ENCODE measurements at places on chromosomes 16 and 17. TPM values are rescaled to one million over a fixed set of nuclear protein-coding genes. Genes with fewer than 3 reads are reported as not detected.
A peak's percentile ranks its signal among the peaks of the same experiment; 100 is the strongest.

NPIPA2 gene
- 1.4 TPM for total RNA-seq

DNA sequence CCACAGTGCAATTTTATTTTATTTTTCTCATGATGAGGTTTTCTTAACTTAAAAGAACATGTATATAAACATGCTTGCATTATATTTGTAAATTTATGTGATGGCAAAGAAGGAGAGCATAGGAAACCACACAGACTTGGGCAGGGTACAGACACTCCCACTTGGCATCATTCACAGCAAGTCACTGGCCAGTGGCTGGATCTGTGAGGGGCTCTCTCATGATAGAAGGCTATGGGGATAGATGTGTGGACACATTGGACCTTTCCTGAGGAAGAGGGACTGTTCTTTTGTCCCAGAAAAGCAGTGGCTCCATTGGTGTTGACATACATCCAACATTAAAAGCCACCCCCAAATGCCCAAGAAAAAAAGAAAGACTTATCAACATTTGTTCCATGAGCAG, 12.3 kb upstream of the EFCAB13 start:
- H3K27ac ChIP-seq = no peak overlapping the region
- H3K27me3 ChIP-seq = no peaks in the 10 kb centered on the region
- H3K4me1 ChIP-seq = no peaks in the 10 kb centered on the region
- no peaks in the 10 kb centered on the region for H3K36me3 ChIP-seq

DNA sequence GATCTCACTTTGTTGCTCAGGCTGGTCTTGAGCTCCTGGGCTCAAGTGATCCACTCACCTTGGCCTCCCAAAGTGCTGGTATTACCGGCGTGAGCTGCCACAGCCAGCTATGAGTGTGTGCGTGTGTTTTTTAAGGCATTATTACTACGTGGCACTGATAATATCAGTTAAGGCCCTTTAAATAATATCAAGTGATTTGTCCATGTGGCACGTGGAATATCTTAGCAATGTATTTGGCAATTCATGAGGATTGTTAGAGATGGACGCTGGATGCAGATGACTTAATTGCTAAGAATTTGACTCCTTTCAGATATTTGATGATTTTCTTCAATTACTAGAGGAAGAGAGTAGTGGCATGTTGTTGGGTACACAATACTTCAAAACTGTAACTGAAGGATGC, 25.5 kb upstream of the PMP22 start:
- H3K27me3 ChIP-seq = no peaks in the 10 kb centered on the region
- no peak overlapping the region for H3K4me3 ChIP-seq
- DNase-seq = no peak
- H3K27ac ChIP-seq = no peak overlapping the region
- no peaks in the 10 kb centered on the region for H3K36me3 ChIP-seq
- H3K4me1 ChIP-seq = no peaks in the 10 kb centered on the region

GRCh38 chr17:77317091-77317750, 176.5 kb downstream of the SEC14L1 start:
- H3K27me3 ChIP-seq = no peaks in the 10 kb centered on the region
- H3K4me1 ChIP-seq = peaks cover 22% of the 10 kb centered on the region
- no peaks in the 10 kb centered on the region for H3K36me3 ChIP-seq

DNA sequence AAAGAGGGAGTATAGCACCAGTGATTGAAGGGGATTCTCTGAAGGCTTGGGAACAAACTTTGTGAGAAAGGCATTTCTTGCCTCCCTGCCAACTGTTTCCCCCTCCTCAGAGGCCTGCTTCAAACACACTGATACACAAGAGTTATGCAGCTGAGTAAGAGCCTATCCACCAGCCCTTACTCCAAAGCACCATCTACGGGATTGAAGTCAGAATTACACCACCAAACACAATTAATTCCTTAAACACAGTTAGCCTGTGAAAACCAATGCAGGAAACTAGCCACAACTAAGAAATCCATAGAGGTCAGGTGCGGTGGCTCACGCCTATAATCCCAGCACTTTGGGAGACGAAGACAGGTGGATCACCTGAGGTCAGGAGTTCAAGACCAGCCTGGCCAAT, 138.3 kb downstream of the SHCBP1 start:
- H3K27ac ChIP-seq = no peak overlapping the region
- no peak for DNase-seq
- no peak overlapping the region for H3K4me3 ChIP-seq
- no peaks in the 10 kb centered on the region for H3K4me1 ChIP-seq
- H3K36me3 ChIP-seq = no peaks in the 10 kb centered on the region

DNA sequence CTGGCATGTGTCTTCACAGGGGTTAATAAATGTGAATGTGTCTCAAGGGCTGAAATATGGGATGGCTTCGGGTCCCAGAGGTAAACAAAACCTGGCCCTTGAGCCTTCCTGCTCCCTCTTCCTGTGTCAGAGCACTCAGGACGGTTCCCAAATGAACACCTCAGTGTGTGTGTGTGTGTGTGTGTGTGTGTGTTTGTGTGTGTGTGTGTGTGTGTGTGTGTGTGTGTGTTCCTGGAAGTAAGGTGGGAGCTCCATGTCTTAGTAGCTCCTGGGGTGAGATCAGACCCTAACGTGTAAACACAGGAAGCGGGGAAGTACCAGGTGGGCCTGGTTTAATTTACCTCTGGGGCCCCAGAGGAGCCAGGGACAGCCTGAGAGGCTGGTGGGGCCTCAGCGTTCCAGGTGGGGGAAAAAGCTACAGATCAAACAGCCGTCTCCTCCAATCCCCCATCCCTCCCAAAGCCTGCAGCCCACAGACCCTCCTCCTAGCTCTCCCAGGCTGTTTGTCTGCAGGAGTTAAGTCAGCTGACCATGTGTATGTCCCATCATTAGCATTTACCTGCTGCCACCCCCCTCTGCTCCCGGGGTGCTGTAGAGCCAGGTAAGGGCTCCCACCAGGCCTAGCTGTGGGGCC, 6.1 kb downstream of the KIF19 start:
- no peaks in the 10 kb centered on the region for H3K4me1 ChIP-seq
- H3K27ac ChIP-seq = no peak overlapping the region
- no peaks in the 10 kb centered on the region for H3K27me3 ChIP-seq
- H3K36me3 ChIP-seq = no peaks in the 10 kb centered on the region
- no peak for DNase-seq
- no peak overlapping the region for H3K4me3 ChIP-seq

DNA sequence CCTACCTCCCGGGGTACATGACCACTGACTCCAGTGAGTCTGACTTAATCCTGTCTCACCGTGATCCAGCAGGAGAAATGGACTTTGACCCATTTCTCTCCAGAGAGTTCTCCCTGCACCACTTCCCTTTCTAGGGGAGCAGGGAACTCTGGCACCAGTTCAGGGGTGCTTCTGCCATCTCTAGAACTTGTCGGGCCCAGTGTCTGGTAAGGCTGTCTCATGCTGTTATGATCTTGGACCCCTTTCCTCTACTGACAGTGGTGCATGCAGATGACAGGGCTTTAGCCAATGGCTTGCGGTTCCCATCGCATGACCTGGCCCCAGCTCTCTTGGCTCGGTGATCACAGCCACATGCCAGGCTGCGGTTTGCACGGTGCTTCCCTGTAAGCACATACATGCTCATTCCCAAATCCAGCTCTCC, 62.0 kb downstream of the SLC39A11 start:
- H3K4me3 ChIP-seq = no peak overlapping the region
- no peaks in the 10 kb centered on the region for H3K4me1 ChIP-seq

GRCh38 chr17:28900986-28901726, 1.7 kb downstream of the DHRS13 start:
- peak overlapping the region; percentile 73 for H3K4me3 ChIP-seq
- no peaks in the 10 kb centered on the region for H3K27me3 ChIP-seq
- peak overlapping the region; percentile 85 for H3K27ac ChIP-seq
- H3K36me3 ChIP-seq = peaks cover 3% of the 10 kb centered on the region
- peaks cover 16% of the 10 kb centered on the region for H3K4me1 ChIP-seq

BHLHA9 gene
- not detected for total RNA-seq

Measured in prostate gland (tissue), 2 donors.